ENCODE measurements at places on chromosomes 6 and 20.

DNA sequence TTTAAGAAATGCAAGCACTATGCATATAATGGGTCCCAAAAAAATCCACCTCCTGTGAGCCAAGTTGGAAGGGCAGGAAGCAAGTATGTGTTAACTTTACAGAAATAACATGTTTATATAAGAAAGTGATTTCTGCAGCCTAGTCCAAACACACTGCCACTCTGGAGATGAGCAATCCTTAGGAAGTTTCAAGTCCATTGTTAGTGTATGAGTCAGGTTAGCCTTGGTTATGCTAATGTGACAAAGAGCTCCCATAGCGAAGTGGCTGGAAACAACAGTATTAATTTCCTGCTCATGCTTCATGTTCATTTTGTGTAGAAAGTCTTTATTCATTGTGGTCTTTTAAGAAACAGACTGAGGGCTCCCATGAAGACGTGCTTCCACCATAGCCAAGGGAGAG, 121.4 kb downstream of the TBXT start:
- DNase-seq = no peak

DNA sequence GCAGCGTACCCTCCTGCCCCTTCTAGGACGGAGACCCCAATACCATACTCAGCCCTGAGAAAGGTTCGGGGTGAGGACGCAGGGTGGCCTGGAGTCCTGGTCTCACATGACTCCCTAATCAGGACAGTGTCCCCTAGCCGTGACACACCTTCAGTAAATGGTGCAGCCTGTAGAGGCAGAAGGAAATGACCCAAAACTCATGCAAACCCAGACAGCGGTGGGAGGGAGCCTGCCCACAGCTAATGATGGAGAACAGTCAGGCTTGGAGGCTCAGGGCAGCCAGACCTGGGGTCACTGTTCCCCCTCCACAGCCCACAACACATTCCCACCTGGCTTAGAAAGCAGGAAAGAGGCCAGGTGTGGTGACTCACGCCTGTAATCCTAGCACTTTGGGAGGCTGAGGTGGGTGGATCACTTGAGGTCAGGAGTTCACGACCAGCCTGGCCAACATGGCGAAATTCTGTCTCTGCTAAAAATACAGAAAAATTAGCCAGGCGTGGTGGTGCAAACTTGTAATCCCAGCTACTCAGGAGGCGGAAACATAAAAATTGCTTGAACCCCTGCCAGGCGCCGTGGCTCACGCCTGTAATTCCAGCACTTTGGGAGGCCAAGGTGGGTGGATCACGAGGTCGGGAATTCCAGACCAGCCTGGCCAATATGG, 8.8 kb upstream of the HMGA1 start:
- DNase-seq = no peak

GRCh38 chr20:64196309-64196708, 32.1 kb downstream of the MYT1 start:
- no peak for DNase-seq

DNA sequence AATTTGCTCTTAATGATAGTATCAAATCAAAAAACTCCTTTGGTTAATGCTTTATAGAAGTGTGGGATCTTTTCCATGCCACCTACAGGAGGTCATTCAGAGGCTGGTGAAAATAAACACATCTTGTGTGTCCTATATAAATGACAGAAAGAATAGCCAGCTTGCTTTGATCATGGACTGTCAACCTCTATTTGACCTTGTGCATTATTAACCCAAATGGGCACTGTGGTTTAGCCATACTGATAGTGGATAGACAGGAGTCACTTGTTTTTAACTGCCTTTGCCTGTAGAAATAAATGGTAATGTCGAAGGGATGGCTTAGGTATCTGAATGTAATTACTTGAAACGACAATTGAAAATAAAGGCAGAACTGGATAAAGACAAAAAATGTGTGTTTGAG, 123.8 kb downstream of the CDKAL1 start:
- no peak for DNase-seq

- no peak for DNase-seq
Observed at GRCh38 chr6:131124336-131125071, 10.8 kb upstream of the AKAP7 start.
